ENCODE measurements at places on chromosomes 16 and 17.

DNA sequence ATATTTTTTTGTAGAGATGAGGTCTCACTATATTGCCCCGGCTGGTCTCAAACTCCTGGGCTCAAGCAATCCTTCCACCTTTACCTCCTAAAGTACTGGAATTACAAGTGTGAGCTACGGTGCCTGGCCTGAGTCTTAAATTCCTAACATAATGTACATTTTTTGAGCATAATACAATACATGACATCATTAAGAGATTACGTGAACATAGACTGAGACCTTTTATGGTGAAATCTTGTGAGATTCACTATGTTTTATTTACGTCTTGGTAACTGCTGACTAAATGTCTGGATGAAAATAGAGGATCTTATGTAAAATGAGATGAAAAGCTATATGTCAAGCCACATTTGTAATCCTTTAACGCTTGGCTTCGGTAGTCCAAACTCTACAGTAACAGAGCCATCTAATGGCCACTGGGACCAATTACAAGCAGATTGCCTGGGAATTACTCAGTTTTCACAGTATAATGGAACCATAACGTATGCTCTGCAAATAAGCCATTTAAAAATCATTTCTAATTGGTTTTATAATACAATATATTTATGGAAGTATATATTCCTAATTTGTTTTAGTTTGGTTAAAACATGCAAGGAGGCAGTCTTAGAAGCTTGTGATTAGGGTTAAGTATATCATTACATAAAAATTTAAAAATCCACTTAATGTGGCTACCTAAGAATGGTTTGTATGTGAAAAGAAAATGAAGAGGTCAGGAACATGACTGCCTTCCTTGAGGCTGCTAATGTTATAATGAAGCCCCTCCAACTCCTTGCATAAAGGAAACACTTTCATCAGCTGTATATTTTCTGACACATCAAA, 8.1 kb upstream of the EFCAB13 start:
- DNase-seq = no peak

GRCh38 chr17:173166-173911, 8.1 kb downstream of the DOC2B start:
- DNase-seq = no peak

DNA sequence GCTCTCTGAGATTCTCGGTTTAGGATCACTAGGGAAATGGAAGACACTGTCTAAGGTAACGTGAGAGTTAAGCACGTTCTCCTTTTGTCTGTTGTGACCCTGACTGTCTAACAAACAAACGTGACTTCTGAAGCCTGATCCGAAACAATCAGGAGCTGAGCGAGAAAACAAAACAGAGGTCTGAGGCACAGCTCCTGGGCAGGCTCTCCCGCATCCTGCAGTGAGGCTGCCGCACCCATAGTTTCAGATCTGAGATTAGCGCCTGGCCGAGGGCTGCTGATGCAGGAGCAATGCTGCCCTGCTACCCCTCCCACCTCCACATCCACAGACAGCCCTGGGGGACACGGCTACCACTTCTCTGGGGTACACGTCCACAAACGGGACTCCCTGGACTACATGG, 46.7 kb downstream of the RNF157 start:
- DNase-seq = no peak

DNA sequence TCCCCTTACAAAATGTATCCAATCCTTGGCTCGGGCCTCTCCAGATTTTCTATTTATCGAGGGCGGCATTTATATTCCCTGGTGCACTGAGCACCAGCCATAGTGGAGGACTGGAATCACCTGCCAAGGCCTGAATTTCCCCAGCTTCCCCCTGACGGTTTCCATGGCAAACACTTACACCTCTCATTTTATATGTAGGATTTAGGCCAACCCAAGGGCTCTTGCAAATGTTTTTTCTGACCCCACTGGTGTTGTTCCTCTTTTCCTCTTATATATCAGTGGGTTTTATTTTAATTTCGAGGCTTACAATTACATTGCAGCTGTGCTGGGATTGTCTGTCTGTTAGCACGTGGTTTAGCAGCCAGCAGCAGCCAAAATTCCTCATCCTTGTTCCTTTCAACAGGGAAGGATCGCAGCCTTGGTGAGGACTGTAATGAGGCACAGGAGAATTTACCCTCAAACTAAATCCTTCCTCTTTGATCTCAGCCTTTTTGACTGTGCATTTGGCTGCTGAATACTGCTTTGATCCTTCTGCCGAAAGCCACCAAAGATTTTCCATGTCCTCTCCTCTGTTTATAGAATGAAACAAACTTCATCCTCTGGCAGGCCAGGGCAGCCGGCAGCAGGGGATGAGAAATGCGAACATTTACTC, 26.5 kb upstream of the CES5A start:
- no peak for DNase-seq

GRCh38 chr17:66791347-66791746, 43.6 kb upstream of the CACNG5 start:
- no peak for DNase-seq

- DNase-seq = no peak
These were observed 25.4 kb downstream of the YWHAE start for GRCh38 chr17:1374431-1375177.

- no peak for DNase-seq
These were observed 309.2 kb downstream of the MAP2K6 start for GRCh38 chr17:69723741-69724140.

DNA sequence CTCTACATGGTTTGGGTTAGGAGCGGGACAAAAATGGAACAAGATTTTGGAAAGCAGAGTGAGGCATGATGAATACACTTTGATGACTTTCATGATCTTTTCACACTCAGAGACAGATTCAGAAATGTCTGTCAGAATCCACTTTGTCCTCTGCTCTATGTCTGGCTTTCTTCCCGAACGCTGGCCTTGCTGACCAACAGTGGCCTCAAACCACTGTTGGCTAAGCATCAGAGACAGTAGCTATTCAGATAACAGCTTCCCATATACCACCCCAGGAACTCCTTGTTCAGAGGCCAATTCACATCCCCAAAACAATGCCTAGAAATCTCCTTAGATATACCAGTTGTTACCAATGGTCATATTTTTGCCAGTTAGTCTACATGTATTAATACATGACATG, 40.9 kb downstream of the FBXL20 start:
- DNase-seq = no peak

DNA sequence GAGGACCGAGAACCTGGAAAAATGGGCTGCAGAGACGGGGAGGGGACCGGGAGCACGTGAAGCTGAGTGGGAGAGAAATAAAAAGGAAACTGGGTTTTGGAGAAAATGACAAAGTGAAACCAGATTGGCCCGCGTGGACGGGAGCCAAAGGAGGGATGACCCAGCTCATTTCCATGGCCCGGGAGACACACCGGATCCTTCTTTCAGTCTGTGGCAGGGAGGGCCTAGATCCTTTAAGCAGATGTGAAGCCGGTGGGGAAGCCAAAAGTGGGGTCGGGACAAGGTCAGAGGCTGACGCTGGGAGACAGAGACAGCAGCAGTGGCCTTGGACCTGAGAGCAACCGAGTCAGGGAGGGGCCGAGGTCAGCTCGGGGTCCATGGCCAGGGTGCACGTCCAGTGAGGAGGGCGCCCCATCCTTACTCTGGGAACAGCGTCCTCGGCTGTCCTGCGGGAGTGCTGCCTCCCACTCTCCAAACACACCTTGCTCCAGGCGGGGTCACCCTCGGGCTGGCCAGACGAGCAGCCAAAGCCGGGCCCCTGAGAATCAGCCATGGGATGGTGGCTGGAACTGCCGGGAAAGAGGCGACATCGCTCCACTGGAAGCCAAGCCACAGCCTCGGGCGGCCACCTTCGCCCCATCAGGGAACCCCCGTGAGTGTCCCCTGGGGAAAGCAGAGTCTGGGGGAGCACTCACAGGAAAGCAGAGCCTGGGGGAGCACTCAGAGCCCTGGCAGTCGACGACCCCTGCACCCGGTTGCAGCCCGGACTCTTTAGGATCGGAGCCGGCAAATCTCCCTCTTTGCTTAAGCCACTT, 17.3 kb downstream of the CA5A start:
- DNase-seq = no peak

GRCh38 chr17:63601439-63602371, 1.0 kb downstream of the TACO1 start:
- no peak for DNase-seq

All from T follicular helper cell (primary cell).